Central memory CD8-positive, alpha-beta T cell (primary cell): ENCODE measurements at places on chromosomes 4 and X.

- H3K27me3 ChIP-seq: no peaks in the 10 kb centered on the region
- H3K4me1 ChIP-seq: no peaks in the 10 kb centered on the region
- DNase-seq: no peak
These were observed 227.7 kb downstream of the VEGFC start for GRCh38 chr4:176565049-176565448.

DNA sequence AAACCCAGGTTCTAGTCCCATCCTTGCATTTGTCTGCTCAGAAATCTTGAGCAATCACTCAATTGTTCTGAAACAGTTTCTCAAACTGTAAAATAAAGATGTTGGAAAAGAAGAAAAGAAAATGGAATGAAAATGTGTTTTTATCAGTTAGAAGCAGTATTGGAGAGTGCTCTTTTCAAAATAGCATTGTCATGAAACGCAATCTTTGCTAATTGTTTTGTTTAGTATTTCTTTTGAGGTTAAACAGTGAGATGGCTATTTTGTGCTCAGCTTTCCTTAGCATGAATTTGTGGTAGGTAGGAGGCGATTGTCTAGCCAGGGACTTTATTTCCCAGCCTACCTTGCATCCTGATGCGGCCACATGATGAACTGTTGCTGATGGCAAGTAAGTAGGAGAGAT, 10.6 kb upstream of the HPF1 start:
- H3K4me1 ChIP-seq: no peaks in the 10 kb centered on the region
- DNase-seq: no peak
- H3K4me3 ChIP-seq: no peak overlapping the region
- peaks cover 20% of the 10 kb centered on the region for H3K27me3 ChIP-seq
- H3K36me3 ChIP-seq: no peaks in the 10 kb centered on the region

GRCh38 chrX:153469811-153470410, 465 bp downstream of the HAUS7 start:
- peaks cover 4% of the 10 kb centered on the region for H3K36me3 ChIP-seq
- no peaks in the 10 kb centered on the region for H3K27me3 ChIP-seq
- no peak overlapping the region for H3K27ac ChIP-seq
- H3K4me3 ChIP-seq: peak overlapping the region; percentile 72
- H3K4me1 ChIP-seq: peaks cover 5% of the 10 kb centered on the region

DNA sequence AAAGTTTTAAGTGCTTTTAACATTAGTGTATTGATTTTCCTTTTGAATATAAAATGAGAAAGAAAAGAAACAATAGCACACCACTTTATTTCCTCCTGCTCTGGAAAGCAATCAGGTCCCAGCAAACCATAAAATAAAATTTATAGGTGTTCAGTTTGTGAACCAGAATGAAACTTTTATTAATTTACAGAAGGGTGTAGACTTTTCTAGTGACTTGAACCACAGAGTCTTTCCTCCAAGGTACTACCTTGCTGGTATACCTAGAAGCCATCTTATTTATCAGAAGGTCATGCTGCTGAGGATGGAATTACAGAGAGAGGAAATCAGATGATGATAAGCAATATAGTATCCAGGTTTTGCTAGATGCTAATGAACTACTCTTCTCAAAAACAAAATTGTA, 27.6 kb upstream of the RPS6KA3 start:
- no peaks in the 10 kb centered on the region for H3K36me3 ChIP-seq
- H3K27me3 ChIP-seq: no peaks in the 10 kb centered on the region
- no peak overlapping the region for H3K27ac ChIP-seq

- H3K4me1 ChIP-seq: no peaks in the 10 kb centered on the region
- peaks cover 33% of the 10 kb centered on the region for H3K27me3 ChIP-seq
- H3K36me3 ChIP-seq: no peaks in the 10 kb centered on the region
- no peak for DNase-seq
- no peak overlapping the region for H3K4me3 ChIP-seq
- no peak overlapping the region for H3K27ac ChIP-seq
These were observed 47.4 kb upstream of the ZNF518B start for GRCh38 chr4:10504570-10505179.

DNA sequence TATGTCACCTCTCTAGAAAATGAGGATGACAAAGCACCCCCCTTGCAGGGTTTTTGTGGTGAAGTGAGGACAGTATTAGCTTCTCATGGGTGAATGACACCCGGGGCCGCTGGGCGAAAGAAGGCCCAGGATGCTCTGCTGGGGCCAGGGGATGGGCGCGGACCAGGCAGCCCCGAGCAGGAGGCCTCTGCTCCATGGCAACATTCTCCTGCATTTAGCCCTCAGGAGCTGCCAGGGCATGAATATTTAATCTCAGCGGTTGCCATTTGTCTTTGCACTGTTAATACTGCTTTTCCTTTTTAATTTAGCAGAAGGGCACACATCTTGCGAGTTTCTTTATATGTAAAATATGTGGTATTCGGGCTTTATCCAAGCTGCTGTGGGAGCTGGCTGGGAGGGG, 30.3 kb upstream of the PSAPL1 start:
- H3K36me3 ChIP-seq: no peaks in the 10 kb centered on the region
- H3K4me1 ChIP-seq: no peaks in the 10 kb centered on the region
- DNase-seq: no peak
- peaks cover 36% of the 10 kb centered on the region for H3K27me3 ChIP-seq
- no peak overlapping the region for H3K4me3 ChIP-seq

GRCh38 chr4:57763070-57763469, 652.9 kb upstream of the IGFBP7 start:
- peaks cover 1% of the 10 kb centered on the region for H3K36me3 ChIP-seq
- DNase-seq: no peak
- H3K4me3 ChIP-seq: no peak overlapping the region

DNA sequence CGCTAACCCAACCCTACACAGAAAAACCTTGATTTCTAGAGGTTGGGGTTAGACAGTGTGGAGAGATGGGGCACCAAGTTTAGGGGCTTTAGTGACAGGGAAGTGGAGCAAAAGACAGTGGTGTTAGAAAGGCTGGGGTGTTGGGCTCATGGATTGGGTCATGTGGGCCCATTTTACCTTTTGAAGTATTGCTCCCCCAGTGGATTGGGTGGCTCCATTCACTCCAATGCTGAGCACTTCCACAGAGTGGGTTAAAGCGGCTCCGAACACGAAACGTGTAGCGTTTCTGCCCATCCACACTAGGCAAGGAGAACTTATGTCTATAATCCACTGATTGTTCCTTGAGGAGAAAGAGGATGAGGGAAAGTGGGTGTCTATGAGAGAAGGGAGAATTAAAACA, 2.3 kb downstream of the IL2RG start:
- H3K4me3 ChIP-seq: peak overlapping the region; percentile 99
- peaks cover 66% of the 10 kb centered on the region for H3K4me1 ChIP-seq
- DNase-seq: no peak
- no peaks in the 10 kb centered on the region for H3K27me3 ChIP-seq
- H3K36me3 ChIP-seq: peaks cover 57% of the 10 kb centered on the region

DNA sequence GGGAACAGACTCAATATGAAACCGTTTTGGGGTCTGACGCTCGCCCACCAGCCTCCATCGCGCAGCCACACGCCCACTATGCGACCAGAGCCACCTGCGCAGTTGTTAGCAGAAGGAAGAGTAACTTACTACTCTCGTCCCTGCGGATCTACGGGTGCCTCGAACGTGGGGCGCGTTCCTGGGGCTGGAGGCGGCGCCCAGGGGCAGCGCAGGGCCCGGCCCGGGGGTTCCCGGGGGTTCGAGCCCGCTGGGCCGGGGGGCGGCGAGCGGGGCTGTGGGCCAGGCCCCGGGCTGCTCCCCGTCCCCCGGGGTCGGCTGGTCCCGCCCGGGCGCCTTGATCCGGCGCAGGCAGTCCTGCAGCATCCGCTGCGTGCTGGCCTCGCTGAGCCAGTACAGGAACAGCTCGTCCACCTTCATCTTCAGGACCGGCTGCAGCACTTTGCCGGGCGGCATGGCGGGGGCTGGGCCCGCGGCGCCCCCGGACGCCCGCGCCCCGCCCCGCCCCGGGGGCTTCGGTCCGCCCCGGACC, 404 bp downstream of the PPP2R3B start:
- DNase-seq: peak; percentile 36
- peaks cover 13% of the 10 kb centered on the region for H3K36me3 ChIP-seq
- H3K4me1 ChIP-seq: peaks cover 21% of the 10 kb centered on the region
- peak overlapping the region; percentile 98 for H3K27ac ChIP-seq

DNA sequence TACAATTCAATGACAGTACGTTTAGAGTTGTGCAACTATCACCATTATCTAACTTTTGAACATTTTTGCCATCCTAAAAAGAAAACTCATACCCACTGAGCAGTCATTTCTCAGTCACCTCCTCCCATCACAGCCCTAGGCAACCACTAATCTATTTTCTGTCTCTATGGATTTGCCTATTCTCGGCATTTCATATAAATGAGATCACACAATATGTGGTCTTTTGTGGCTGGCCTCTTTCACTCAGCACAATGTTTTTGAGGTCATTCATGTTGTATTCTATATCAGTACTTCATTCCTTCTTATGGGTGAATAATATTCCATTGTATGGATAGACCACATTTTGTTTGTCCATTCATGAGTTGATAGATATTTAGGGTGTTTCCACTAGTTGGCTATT, 103.0 kb downstream of the PPEF1 start:
- no peak overlapping the region for H3K4me3 ChIP-seq
- DNase-seq: no peak
- H3K27ac ChIP-seq: no peak overlapping the region
- no peaks in the 10 kb centered on the region for H3K36me3 ChIP-seq

DNA sequence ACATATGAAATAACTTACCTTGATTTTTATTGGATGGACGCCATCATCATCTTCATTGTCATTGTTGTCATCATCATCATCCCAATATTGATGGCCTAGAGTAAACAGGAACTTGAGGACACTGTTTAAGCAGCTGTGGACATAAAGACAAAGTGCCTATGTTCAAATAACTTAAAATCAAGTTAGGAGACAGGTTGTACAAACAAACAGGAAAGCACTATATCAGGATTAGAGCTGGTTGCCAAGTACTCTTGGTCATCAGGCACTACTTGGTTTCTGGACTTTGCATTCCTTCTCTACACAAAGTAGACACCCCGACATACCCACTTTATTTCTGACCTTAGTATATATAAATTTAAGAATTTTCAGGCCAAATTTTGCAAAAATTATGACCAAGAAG, 608.6 kb downstream of the KLHL13 start:
- no peak overlapping the region for H3K4me3 ChIP-seq
- no peaks in the 10 kb centered on the region for H3K4me1 ChIP-seq
- no peaks in the 10 kb centered on the region for H3K36me3 ChIP-seq
- no peaks in the 10 kb centered on the region for H3K27me3 ChIP-seq

DNA sequence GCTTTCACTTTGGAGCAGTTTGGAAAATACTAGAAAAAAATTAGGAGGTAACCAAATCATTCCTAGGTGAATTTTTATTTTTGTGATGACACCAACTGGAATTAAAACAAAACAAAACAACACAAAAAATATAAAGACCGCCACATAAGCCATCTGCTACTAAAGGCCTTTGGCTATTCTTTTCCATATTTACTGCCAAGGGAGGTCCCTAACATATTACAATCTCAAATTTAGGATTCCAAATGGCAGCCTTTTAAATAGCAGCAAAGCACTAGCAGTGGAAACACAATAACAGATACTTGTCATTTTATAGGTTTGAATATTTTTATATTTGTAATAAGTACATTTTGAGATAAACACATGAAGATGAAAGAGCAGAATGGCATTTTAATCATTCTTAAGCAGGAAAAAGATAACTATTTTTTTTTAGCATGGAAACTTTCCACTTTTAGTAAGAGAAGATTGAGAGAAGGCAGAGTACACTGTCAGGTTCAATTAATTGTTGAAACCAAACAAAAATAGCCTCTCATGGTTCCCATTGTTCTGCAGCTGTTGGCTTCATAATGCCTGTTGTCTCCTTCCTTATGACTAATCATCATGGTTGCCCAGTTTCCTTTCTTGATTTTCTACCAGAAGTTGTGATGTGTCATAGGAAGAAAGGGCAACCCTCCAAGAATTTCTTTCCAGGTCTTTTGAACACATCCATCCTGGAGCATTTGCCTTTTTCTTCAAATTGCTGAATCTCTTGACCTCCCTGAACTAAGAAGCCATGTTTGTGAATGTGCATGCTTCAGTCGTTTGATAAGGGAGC, 219.0 kb upstream of the EMCN start:
- H3K4me3 ChIP-seq: no peak overlapping the region
- no peaks in the 10 kb centered on the region for H3K27me3 ChIP-seq
- H3K27ac ChIP-seq: no peak overlapping the region
- H3K4me1 ChIP-seq: no peaks in the 10 kb centered on the region

DNA sequence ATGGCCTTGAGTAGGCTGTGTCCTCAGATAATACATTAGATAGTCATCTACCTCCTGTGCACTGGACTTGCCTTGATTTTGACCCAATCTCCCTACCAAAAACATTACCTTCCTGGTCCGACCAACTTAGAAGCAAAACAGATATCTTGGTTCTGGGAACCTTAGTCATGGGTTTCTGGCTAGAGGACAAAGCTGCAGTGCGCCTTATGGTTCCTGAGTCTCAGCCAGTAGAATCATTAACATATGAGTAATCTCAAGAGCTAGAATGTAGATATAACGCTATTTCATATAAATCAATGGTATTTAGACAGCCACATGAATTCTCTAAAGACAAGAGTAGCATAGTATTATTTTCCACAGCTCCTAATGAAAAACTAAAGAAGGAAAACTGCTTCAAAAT, 83.1 kb downstream of the GRIA3 start:
- H3K36me3 ChIP-seq: no peaks in the 10 kb centered on the region
- H3K27me3 ChIP-seq: no peaks in the 10 kb centered on the region
- no peak for DNase-seq
- H3K4me3 ChIP-seq: no peak overlapping the region
